ENCODE measurements at places on chromosomes 2 and 18.

DNA sequence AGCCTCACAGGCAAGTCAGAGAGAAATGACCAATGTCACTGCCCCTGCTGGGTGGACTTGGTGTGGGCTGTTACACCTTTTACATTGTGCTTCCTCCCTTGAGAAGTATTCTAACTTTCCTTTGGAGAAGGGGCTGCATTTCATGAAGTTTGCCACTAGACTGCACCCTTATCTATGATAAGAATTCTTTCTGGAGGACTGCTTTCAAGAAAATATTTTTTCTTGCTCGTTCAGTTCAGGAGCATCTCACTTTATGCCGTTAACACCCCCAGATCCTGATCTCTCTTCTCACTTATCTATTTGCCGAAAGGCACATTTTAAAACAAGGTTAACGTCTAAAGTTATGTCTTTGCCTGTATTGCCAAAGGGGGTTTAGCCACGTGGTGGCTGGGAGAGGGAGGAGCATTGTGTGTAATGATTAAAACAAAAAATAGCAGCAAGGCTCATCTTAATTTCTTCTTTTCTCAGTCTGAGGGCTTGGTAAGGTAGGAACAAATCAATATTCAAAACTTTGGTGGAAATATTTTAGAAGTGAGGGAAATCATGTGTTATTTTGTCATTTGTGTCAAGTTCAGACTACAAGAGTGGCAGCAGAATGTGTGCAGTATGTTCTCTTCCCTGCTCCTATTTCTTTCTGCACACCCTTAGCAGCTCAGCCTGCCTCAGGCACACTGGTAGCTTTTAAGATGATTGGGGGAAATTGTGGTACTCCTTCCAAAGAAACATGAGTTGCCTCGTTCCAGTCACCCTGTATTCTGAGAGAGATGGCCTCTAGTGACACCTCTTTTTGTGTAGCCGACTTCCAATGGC is 1.6 kb upstream of the IGFBP5 start:
- H3K4me1 ChIP-seq, result peaks cover 19% of the 10 kb centered on the region
- peak overlapping the region; percentile 24 for H3K4me3 ChIP-seq
- H3K36me3 ChIP-seq, result no peaks in the 10 kb centered on the region
- no peaks in the 10 kb centered on the region for H3K27me3 ChIP-seq

- no peak for DNase-seq
- H3K4me3 ChIP-seq, result no peak overlapping the region
- H3K4me1 ChIP-seq, result no peaks in the 10 kb centered on the region
- peaks cover 33% of the 10 kb centered on the region for H3K36me3 ChIP-seq
- H3K27me3 ChIP-seq, result no peaks in the 10 kb centered on the region
- no peak overlapping the region for H3K27ac ChIP-seq
Observed at GRCh38 chr2:98617149-98617548, 8.8 kb downstream of the UNC50 start.

DNA sequence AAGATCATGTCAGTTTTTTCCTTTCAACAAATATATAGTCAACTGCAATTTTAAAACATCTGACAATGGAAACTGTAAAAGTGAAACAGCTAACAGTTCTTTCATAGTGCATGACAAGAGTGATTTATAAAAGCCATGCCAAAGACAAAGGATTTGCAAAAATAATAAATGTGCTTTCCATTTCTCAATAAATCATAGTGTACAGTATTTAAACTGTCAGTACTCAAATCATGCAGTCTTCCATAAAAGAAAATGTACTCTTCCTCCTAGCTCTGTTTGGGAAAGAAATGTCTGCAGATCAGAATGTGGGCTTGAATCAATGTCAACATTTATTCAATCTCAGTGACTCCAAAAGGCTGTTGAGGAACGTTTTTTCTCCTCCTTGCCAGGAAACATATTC is 131.7 kb upstream of the PDE1A start:
- DNase-seq, result no peak
- H3K27ac ChIP-seq, result no peak overlapping the region
- H3K4me1 ChIP-seq, result peaks cover 9% of the 10 kb centered on the region
- no peak overlapping the region for H3K4me3 ChIP-seq

DNA sequence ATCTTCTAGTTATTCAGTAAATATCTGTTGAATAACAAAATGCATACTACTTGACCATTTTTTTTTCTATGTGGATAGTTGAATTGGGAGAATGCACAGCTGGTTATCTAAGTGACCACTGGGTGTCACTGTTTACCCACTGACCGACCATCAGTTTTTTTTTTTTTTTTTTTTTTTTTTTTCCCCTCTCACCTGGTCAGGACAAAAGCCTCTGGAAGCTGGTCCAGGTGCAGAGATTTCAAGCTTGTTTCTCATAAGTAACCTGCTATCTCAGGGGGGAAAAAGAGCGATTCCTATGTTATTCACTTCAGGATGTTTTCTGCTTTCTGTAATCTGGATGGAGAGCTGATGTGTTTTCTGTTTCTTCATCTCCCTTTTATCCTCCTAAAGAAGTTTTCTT is 256.0 kb downstream of the DCDC2C start:
- H3K27me3 ChIP-seq, result no peaks in the 10 kb centered on the region
- DNase-seq, result peak; percentile 57
- no peaks in the 10 kb centered on the region for H3K4me1 ChIP-seq
- H3K4me3 ChIP-seq, result no peak overlapping the region

DNA sequence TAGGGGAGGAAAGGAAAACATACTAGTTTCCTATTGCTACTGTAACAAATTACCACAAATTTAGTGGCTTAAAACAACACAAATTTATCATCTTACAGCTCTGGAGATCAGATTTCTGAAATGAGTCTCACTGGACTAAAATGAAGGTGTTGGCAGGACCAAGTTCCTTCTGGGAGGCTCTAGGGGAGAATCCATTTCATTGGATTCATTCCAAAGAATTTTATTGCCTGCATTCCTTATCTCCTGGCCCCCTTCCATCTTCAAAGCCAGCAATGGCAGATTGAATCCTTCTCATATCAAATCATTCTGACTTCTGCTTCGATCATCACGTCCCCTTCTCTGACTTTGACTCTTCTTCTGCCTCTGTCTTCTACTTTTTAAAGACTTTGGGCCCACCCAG is 250.9 kb downstream of the IRS1 start:
- H3K27ac ChIP-seq, result no peak overlapping the region
- H3K4me1 ChIP-seq, result no peaks in the 10 kb centered on the region
- DNase-seq, result no peak
- H3K36me3 ChIP-seq, result no peaks in the 10 kb centered on the region
- no peak overlapping the region for H3K4me3 ChIP-seq

DNA sequence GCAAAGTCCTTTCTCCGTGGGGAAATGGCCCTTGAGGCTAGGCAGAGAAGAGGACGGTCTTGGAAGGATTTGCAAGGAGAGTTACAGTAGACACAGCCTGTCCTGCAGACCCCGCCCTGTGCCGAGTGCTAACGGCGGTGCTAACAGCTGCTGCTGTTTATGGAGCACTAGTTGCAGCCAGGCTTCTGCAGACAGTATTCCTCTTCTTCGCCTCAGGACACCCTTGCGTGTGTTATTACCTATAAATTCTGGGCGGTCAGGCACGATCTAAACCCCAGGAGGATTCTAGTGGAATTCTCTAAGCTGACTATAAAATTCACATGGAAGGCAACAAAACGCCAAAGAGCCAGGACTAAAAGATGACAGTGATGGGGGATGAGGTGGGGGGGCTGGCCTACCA is 139.8 kb downstream of the GLI2 start:
- no peaks in the 10 kb centered on the region for H3K4me1 ChIP-seq
- no peaks in the 10 kb centered on the region for H3K27me3 ChIP-seq
- H3K36me3 ChIP-seq, result no peaks in the 10 kb centered on the region

- H3K4me3 ChIP-seq, result no peak overlapping the region
- H3K4me1 ChIP-seq, result no peaks in the 10 kb centered on the region
- no peaks in the 10 kb centered on the region for H3K36me3 ChIP-seq
- H3K27me3 ChIP-seq, result peaks cover 16% of the 10 kb centered on the region
- no peak overlapping the region for H3K27ac ChIP-seq
Observed at GRCh38 chr18:59966913-59967312, 67.1 kb downstream of the PMAIP1 start.

GRCh38 chr2:229297247-229297646 is 26.2 kb upstream of the PID1 start:
- H3K27ac ChIP-seq, result no peak overlapping the region
- peaks cover 24% of the 10 kb centered on the region for H3K4me1 ChIP-seq
- 0 out of 2 replicates have a peak overlapping the region, but pooled peaks have one; percentile 25 for H3K4me3 ChIP-seq
- peak; percentile 48 for DNase-seq
- H3K27me3 ChIP-seq, result no peaks in the 10 kb centered on the region

DNA sequence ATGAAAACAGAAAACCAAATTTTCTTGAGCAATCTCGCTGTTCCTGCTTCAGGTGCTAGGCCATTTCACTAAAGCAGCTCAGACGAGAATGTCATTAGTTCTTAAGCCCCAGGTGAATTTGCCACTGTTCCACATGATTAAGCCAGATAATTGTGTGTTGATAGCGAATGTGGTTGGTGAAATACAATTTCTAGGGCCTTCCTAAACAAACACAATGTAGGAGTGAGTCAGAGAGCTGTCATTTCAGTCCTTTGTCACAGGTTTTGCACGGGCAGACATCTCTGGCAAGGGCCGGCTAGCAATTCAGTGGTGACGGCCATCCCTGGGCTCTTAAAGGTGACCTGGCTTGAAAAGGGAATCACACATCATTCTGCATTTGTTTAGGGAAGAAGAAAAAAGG is 170.7 kb downstream of the TMEM182 start:
- H3K4me3 ChIP-seq, result no peak overlapping the region
- no peak for DNase-seq
- no peaks in the 10 kb centered on the region for H3K27me3 ChIP-seq
- H3K36me3 ChIP-seq, result no peaks in the 10 kb centered on the region
- no peaks in the 10 kb centered on the region for H3K4me1 ChIP-seq
- H3K27ac ChIP-seq, result no peak overlapping the region

DNA sequence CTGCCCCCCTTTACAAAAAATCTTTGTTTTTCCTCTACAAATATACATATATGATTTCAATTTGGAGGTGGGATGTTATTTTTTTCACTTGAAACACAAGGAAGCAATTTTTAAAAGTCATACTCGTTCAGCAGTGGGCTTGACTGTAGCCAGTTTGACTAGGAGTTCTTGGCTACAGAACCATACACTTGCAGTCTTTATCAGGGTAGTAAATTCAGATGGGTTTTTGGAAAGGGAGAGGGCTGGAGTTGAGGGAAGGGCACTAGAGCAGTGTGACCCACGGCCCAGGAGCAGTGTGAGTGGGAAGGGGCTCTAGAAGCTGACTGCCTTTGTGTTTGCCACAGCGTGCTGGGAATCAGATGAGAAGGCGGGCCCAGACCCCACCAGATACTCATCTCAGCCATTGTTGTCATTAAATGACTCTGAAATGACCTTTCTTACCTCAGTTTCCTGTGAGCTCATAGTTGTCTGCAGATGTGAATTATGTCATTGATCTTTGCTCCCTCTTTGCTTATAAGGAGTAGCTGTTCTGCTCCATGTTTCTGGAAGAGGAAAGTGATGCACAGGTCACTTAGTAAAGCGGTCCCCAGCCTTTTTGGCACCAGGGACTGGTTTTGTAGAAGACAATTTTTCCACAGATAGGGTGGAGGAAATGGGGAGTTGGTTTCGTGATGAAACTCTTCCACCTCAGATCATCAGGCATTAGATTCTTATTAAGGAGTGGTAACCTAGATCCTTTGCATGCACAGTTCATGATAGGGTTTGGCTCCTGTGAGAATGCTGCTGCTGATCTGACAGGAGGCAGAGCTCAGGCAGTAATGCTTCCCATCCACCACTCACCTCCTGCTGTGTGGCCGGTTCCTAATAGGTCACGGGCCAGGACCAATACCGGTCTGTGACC is 116.8 kb downstream of the SPTBN1 start:
- H3K4me1 ChIP-seq, result peaks cover 65% of the 10 kb centered on the region
- H3K27me3 ChIP-seq, result no peaks in the 10 kb centered on the region
- H3K36me3 ChIP-seq, result no peaks in the 10 kb centered on the region
- H3K4me3 ChIP-seq, result peak overlapping the region; percentile 49

- no peak for DNase-seq
- no peak overlapping the region for H3K27ac ChIP-seq
- no peaks in the 10 kb centered on the region for H3K36me3 ChIP-seq
- H3K4me3 ChIP-seq, result no peak overlapping the region
- H3K4me1 ChIP-seq, result no peaks in the 10 kb centered on the region
- no peaks in the 10 kb centered on the region for H3K27me3 ChIP-seq
Observed at GRCh38 chr18:51578406-51578980, 381.0 kb upstream of the MEX3C start.

DNA sequence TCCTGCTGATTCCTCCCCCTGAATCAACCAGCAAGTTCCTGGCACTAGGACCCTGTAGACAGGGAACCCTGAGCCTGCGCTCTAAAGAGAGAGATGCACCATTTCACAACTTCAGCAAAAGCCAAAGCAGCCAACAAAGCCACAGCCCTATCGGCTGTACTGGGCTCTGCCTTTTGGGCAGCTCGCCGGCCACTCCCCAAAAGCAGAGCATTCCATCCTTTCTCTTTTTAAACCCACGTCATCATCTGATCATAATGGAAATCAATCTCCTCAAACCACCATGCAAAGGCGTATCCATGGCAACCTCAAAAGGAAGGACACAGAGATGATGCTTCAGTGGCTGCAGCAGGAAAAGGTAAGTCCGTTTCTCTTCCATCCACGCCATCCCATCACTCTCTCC is 5.3 kb upstream of the DCTN1 start:
- peaks cover 63% of the 10 kb centered on the region for H3K4me1 ChIP-seq
- H3K27me3 ChIP-seq, result no peaks in the 10 kb centered on the region
- H3K27ac ChIP-seq, result no peak overlapping the region
- H3K36me3 ChIP-seq, result no peaks in the 10 kb centered on the region

GRCh38 chr2:19059076-19059475 is 299.3 kb downstream of the OSR1 start:
- no peak overlapping the region for H3K27ac ChIP-seq
- H3K36me3 ChIP-seq, result no peaks in the 10 kb centered on the region
- no peaks in the 10 kb centered on the region for H3K27me3 ChIP-seq
- H3K4me3 ChIP-seq, result no peak overlapping the region
- H3K4me1 ChIP-seq, result no peaks in the 10 kb centered on the region

GRCh38 chr2:106983305-106983704 is 97.3 kb upstream of the ST6GAL2 start:
- H3K27me3 ChIP-seq, result peaks cover 35% of the 10 kb centered on the region
- no peaks in the 10 kb centered on the region for H3K36me3 ChIP-seq
- H3K27ac ChIP-seq, result no peak overlapping the region
- peak; percentile 39 for DNase-seq
- H3K4me3 ChIP-seq, result no peak overlapping the region

DNA sequence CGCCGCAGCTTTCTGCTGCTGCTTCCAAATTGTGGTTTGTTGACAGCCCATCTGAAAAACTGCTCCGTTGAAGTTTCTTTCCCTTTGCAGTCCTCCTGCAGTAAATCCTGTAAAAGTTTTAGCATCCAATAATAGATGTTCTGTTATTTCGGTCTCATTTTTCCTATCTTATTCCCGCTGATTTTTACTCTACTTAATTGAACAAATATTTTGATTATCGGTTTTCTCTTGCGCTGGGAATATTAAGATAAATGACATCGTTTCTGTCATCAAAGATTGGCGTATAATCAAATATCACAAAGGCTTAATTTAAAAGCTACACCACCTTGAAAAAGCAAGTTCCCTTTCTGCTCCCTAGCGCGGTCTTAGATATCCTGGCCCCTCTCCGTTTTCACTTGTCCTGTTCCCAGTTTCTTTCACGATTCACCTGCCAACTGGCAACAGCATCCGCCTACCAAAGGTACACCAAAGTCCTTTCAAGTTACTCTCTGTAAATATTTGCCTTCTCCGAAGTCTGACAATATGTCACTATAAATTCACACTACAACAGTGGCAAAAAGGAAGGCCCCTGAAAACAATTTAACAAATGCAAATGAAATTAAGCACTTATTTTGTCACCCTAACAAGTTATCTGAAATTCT is 1.0 kb upstream of the STRN start:
- H3K4me3 ChIP-seq, result peak overlapping the region; percentile 89
- H3K4me1 ChIP-seq, result no peaks in the 10 kb centered on the region
- H3K27me3 ChIP-seq, result no peaks in the 10 kb centered on the region
- H3K36me3 ChIP-seq, result no peaks in the 10 kb centered on the region
- DNase-seq, result no peak

- no peaks in the 10 kb centered on the region for H3K4me1 ChIP-seq
- no peaks in the 10 kb centered on the region for H3K36me3 ChIP-seq
- H3K4me3 ChIP-seq, result no peak overlapping the region
- DNase-seq, result no peak
- H3K27me3 ChIP-seq, result no peaks in the 10 kb centered on the region
Observed at GRCh38 chr2:3142210-3142609, 235.4 kb downstream of the EIPR1 start.
